ENCODE measurements at places on chromosomes 16 and 17.

DNA sequence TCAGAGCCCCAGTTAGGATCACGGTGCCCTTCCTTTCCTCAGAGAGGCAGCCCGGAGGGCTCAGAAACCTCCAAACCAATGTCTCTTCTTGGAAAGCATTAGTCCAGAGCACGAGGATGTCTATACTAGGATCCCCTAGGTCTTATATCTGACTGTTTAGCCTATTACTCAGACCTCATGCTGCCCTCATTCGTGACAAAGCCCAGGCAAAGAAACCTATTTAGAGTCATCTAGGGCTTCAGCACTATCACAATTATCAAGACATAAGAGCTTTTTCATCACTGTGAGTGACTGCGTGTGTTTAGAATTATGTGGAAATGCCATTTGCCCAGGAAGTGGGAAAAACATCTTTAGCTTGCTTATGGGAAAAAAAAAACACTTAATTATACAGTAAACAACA is 159.8 kb upstream of the NOL11 start:
- no peak for DNase-seq

- no peak for DNase-seq
Measured at GRCh38 chr17:48102798-48103715, 1.8 kb upstream of the CBX1 start.

DNA sequence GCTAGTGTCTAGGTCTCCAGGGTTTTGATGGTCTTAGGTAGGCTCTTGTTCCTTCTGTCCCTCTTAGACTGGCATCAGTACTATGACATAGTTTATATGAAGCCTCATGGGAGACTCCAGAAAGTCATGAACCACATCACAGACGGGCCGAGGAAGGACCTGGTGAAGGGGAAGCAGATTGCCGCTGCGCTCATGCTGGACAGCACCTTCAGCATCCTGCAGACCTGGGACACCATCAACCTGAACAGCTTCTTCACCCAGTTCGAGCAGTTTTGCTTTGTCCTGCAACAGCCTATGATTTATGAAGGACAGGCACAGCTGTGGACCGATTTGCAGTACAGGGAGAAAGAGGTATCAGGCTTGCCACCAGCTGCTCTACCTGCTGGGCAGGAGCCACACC is 34.0 kb downstream of the RNF213 start:
- no peak for DNase-seq

GRCh38 chr17:72128039-72128438 is 7.2 kb downstream of the SOX9 start:
- DNase-seq: no peak

GRCh38 chr16:8935989-8936388 is 27.7 kb downstream of the USP7 start:
- DNase-seq: no peak

GRCh38 chr17:6706996-6707395 is 6.2 kb downstream of the SLC13A5 start:
- DNase-seq: no peak

- no peak for DNase-seq
Measured at GRCh38 chr16:29719063-29719462, 26.7 kb downstream of the C16orf54 start.

- peak; percentile 60 for DNase-seq
Measured at GRCh38 chr17:42116705-42117396, 4.3 kb downstream of the KAT2A start.
